ENCODE measurements at places on chromosomes 4 and X.

DNA sequence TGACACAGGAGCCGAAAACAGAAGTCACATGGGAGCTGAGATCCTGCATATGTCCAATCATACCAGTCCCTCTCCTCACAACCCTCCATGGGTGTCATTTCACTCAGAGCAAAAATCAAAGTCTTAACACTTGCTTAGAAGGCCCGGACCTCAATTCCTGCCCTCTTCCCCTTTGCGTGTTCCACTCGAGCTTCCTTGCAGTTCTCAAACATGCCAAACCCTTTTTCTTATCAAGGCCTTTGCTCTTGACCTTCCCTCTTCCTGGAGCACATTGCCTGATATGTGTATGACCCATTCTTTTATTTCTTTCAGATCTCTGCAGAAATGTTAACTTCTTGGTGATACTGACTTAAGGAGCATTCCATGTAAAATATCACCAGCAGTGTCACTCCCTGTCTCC is 87.0 kb upstream of the USP38 start:
- DNase-seq, result no peak

- no peak for DNase-seq
Measured at GRCh38 chr4:85522836-85523235, 47.9 kb downstream of the ARHGAP24 start.

- no peak for DNase-seq
Measured at GRCh38 chr4:112526061-112526460, 10.1 kb upstream of the NEUROG2 start.

DNA sequence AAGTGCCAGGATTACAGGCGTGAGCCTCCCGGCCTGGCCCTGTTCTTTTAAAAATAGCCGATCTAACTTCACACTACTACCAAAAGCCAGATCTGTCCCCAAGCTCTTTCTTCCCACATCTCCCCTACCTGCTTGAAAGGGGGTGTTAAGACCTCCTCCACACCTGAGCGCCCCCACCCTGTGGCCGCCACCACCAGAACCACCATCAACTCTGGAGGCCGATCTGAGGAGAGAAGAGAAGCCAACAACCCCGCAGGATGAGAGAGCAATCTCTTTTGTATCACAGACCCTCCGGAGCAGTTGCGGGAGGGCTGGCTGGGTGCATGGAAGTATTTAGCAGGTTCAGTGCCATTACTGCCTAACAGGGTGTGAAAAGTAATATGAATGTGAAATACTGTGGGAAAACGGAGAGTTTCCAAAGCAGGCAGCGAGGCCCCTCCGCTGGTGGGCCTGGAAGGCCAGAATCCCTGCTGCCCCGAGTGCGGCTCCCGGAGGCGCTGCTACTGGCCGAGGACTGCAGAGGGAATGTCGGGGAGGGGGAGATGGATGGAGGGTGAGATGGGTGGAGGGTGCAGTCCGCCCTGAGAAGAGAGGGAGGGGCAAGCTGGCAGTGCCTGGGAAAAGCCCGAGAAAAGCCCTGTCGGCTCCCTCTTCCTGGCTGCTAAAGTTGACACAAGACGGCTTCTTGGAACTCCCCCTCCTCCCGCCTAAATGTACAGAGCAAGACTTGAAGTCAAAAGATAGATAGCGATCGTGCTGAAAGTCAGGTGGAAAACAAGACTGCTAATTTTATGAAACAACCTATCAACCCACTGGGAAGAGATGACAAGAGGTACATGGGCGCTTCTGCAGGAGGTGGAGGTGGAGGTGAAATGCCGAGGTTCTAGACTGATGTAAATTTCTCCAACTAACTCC is 22.3 kb downstream of the HAND2 start:
- DNase-seq, result no peak

GRCh38 chr4:143438710-143439109 is 74.8 kb upstream of the SMARCA5 start:
- DNase-seq, result no peak

DNA sequence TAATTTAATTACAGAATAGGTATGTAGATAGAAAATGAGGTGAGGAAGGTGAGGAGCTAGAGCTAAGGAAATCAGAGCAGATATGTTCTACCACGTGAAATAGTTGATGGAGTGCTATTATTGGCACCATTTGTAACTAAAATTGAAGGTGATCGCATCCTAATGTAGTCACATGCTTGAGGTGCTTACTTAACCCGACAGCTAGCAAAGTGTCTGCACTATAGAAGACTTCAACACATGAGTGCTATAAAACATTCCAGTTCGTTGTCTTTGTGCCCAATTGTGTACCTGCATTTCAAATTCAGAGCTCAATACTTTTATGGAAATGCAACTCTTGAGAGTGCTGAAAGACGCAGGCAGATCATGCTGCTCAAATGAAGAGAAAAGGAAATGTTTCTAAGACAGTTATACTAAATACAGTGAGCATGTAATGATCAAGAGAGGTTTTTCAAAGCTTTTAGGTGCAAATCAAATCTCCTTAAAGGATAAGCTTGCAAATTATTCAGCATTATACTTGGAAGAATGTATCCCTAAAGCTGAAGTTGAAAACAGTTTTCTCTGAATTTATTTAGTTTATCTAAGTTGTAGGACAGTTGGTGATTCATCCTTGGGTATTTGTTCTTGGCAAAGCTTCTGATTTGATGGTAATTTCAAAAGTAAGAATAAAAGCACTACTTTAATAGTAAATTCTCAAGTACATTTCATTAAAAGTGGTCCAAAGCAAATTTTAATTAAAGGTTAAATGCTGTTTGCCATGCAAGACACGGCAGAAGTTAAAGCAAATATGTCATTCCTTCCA is 223.9 kb upstream of the EPHA5 start:
- no peak for DNase-seq
